ENCODE measurements at places on chromosomes 2 and 18.

DNA sequence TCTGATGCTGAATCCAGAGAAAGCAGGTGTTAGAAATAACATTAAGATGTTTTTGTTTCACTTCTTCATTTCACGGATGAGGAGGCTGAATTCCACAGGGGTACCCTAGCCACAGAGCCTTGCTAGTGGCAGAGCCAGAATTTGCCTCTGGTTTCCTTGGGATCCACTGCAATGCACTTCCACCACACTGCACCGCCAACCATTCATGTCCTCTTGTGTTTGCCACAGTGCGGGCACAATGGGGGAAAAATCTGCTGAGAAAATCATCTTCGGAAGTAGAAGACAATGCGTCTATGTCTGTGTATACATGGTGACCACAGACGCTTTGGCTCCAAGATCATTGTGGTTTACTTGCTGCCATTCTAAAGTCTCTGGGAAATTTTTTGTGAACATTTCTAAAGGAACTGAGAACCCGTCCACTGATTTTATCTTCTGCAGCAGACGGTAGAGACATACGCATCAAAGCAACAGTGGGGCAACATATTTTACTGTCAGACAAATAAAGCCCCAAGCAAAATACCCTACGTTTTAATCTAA, 14.9 kb downstream of the ICOS start:
- no peak for DNase-seq

DNA sequence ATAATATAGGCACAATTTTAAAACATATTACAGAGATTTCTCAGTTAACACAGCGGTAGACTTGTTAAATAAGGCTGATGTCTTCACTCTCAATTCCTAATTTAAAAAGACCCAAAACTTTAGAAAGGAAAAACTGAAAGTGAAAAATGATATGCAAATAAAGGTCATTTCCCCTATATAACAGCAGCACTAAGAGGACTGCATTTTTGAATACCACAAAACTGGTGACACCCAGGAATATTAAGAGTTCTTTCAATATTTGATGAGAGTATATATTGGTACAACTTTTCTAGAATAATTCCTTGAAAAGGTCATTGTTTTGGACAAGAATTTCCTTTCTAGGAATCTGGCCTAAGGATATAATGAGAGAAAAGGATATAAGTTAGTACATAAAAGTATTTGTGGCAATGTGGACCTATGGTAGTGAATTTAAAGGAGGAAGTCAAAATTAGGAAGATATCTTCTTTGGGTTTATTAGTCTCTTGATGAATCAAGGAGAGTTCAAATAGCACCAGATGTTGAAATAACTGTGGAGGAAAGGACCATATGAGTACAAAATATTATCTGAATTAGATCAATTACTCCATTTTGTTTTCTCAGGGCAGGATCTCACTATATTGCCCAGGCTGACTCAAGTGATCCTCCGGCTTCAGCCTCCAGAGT, 70.3 kb downstream of the TMEM237 start:
- DNase-seq = no peak

- DNase-seq = no peak
Measured at GRCh38 chr2:383178-383577, 95.3 kb upstream of the ALKAL2 start.

- no peak for DNase-seq
Measured at GRCh38 chr18:76750917-76751890, 71.2 kb upstream of the ZNF236 start.

DNA sequence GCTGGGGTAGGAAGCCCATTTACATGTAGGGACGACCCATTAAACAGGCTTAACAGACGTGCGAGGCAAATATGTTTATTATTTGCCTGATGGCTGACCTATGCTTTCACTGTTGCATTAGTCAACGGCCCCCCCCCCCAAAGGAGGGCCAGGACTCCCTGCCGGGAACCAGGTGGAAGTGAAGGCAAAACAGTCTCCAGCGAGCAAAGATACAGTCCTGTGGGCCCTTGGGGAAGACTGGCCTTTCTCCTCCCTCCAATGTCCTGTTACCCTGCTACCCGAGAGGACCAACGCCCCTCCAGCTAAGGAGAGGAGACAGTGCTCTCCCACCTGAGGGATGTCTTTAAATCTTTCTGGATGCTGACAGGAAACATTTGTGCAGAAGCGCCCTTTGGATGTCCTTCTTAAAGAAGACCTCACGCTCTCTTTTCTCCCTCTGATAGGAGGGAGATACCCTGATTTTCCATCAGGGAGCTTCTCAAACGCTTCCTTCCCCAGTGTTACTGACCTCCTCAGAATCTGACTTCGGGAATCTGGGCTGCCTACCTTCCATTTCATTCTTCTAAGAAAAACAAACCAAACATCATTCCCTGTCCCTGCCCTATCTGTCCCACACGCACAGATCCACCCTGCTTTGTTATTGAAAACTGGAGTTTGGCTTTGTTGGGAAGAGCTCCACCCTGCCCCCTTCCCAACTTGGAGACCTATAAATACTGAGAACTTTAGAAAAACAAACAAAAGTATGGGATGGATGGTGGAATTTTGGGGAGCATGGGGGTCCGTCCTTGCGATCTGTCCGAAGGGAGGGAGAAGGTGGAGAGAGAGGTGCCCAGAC, 135.9 kb upstream of the SIX3 start:
- DNase-seq = no peak

DNA sequence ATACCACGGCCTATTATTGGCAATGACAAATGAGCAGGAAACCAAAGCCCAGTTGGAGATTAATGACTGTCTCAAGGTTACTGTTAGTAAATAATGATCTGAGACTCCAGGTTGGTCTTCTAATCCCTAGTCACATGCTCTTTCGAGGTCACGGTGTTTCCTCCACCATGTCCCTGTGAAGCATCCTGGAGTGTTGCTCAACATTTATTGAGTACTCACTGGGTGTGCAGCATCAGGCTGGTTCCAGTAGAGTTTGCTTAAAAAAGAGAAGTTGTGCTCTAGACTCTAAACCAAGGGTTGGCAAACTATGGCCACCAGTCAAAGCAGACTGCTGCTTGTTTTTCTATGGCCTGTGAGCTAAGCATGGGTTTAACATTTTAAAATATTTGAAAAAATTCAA, 263.8 kb upstream of the ATP5MC3 start:
- no peak for DNase-seq

DNA sequence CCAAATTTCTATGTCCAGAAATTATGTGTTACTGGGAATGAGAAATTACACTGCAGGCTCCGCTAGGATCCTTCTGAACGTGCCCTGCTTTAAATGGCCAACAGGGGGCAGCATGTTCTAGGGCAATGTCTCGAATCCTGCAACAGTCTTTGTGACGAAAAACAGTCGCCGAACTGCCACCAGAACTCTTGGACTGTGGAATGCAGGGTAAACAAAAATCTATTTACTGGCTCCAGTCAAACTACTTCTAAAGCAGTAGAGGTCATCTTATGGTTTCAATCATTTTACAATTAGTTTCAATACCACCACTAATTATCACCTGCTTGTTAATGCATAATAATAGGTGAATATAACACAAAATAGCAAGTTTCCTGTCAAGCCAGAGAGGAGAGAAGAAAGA, 9.8 kb upstream of the ZNF397 start:
- DNase-seq = peak; percentile 68

DNA sequence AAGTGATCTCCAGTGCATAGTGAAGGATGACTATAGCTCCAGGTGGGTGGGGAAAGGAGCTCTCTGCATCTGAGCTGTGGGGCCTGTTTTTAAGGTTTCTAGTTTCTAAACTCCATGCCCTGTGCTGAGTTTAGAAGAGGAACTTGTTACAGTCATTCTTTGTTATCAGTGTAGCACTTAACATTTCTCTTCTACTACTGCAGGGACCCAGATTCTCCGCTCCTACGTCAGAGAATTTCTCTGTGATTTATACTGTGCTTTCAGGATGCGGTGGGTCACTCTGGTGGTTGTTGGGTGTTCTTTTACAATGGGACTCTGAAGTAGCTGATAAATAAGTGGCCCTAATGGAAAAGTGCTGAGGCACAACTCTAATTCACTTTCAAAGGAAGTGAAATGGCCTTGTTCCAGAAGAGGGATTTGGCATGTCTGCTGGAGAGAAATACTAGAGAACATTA, 122.0 kb downstream of the WDSUB1 start:
- DNase-seq = no peak

GRCh38 chr2:68689553-68690537, 44.8 kb upstream of the ARHGAP25 start:
- DNase-seq = no peak

DNA sequence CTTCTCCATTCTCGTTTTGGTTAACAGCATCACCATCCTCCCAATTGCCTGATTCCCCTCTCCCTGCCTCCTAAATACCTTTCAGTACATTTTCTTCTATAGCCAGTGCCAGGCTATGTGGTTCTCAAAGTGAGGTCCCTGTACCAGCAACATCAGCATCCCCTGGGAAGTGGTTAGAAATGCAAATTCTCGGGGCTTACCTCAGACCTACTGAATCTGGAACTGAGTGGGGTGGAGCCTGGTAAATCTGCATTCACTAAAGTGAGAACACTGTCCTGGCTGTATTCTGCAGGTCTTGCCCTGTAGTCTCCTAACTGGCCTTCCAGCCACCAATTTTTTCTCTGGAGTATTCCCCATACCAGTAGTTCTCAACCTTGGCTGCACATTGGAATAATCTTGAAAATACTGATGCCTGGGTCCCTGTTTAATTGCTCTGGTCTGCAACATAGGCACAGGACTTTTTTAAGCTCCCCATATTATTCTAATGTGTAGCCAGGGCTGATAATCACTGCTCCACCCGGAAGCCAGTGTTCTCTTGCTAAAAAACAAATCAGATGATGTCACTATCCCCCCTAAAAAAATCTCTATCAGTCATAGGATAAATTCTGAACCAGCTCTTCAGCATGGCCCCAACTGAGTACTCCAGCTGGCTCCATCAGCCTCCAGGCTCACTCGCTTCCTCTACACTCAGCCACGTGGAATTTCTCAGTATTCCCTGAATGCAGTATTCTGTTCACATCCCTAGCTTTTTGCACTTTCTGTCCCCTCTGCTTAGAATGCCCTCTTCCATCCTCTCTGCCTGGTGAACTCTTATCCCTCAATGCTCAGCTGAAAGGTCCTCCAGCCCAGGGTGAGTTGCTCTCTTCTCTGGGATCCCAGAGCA, 98.4 kb downstream of the CDK15 start:
- DNase-seq = no peak

DNA sequence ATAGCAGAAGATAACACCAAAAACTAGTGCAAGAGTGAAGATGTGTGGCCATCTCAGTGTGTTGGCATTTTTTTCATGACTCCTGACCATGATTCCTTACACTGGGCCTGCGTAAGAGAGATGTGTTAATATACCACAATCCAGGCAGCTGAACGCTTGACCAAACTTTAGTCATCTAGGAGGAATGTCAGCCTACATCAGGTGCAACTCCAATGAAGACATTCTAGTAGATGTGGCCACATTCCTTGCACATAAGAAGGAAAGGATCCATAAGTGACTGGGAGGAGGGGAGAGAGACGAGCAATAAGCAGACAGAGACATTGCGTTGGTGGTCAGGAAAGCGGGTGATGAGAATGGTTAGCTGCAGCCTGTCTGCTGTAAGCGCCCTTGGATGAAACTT, 42.6 kb downstream of the CYRIA start:
- no peak for DNase-seq

- no peak for DNase-seq
Measured at GRCh38 chr2:241134711-241135110, 14.6 kb downstream of the PASK start.

DNA sequence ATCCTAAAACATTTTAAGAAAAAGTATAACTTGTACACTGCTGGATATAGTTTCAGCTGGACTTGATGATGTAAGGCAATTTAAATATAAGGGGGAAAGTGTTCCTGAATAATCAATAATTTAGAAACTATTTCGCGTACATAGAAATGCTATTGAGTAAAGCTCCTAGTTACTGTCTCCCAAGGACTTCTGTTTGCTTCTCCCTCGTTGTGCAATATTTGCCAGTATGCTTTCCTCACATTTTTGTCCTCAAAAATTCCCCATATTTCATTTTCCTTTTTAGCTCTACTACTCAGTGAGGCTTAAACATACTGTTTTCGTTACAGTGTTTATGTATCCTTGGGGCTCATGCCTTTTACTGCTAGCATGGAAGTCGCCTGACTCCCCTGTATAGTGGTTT, 36.9 kb downstream of the ATP9B start:
- no peak for DNase-seq

- no peak for DNase-seq
Measured at GRCh38 chr2:151638191-151638933, 95.9 kb downstream of the NEB start.

DNA sequence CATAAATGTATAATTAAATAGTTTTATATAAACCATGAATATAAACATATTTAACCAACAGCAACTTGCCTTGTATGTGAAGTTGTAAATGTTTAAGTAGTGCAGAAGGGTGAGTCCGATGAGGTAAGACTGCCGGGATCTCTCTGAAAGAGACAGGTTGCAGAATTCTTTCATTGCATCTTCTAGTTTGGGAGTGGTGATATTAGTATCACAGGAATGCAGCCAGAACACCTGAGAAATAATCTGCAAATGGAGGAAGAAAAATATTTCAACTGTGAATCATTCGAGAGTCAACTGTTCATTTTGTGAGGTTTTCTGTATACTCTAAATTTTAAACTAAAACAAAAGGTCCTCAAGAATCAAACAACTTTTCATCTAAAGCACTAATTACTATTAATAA, 123.0 kb downstream of the ABCA12 start:
- DNase-seq = no peak

GRCh38 chr2:12718711-12719399, 2.1 kb downstream of the TRIB2 start:
- DNase-seq = no peak

DNA sequence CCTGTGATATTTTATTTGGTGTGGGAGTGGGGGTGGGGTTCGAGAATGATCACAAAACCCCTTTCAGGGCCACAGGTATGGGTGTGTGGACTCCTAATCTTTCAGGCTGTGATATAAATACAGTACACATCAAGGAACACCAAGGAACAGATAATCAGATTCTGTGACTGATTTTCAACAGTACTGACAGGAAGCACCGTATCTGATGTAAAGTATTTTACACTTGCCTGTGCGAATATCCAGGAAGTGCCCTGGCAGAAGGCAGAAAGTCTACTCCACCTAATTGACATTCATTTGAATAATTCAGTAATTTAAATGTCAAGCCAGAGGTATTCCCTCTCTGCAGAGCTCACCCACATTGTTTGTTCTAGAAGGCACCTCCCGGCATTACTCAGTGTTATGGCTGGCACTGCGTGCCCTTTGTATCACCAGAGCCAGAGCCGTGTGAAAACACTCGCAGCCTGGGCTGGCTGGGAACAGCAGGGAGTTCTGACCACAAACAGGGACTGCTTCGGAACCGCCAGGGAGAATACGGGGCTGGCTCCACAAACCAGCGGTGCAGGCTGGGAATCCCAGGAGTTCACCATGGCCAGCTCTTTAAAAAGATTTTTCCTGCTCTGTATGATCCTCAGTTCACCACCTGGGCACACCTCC, 91.8 kb downstream of the ACVR1 start:
- DNase-seq = no peak

GRCh38 chr2:29443151-29443550, 327.9 kb downstream of the CLIP4 start:
- DNase-seq = no peak

DNA sequence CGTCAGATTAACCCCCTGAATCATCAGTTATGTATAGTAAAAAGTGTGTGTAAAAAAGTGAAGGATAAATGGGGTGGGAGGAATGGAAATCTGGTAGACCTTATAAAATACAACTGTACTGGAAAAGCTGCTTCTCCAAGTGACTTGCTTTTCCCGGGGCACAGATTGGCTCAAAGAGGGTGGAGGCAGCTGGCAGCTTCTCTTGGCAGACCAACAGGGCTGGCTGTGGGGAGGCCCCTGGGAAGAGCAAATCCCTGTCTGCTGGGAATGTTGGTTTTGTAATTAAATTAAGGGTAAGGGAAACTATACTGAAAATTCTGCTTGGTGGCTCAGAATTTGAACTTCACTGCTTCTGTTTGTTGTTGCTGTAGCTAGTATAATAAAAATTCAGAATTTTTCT, 154.2 kb upstream of the DLX2 start:
- no peak for DNase-seq
